Hepatocyte (in vitro differentiated cells): ENCODE measurements at places on chromosomes 2 and 18. TPM values are rescaled to one million over a fixed set of nuclear protein-coding genes. Genes with fewer than 3 reads are reported as not detected.

Gene TMEM17
- 3.6 and 4.3 TPM in 2 replicates for total RNA-seq

Gene IL36A
- not detected in 2 replicates for total RNA-seq

Gene ZNF804A
- total RNA-seq = 2.3 and 2.4 TPM in 2 replicates

Gene IL1R1
- total RNA-seq = 66.8 and 72.8 TPM in 2 replicates

Gene CROCC2
- total RNA-seq = 0.10 and 0.20 TPM in 2 replicates

Gene TEX44
- total RNA-seq = not detected in 2 replicates

DNA sequence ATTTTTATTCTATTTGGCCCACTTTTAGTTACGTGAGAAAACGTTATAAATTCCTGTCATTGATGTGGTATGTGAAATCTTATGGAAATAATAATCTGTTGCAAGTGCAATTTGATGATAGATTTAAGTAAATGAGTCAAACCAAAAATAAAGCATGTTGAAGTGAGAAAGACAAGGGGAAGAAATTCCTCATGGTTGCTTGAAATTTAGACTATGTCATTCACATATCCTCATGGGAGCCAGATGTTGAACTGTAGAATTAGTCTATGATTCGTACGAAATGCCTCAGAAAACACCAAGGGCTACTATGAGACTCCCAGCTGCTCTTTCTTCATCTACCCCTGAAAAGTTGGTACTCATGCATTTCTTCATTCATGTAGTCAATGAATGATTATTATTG, 55.7 kb downstream of the KLHL14 start:
- no peak overlapping the region for H3K27ac ChIP-seq
- DNase-seq = no peak
- H3K4me1 ChIP-seq = no peaks in the 10 kb centered on the region
- H3K4me3 ChIP-seq = no peak overlapping the region

- no peaks in the 10 kb centered on the region for H3K4me1 ChIP-seq
- DNase-seq = no peak
- H3K36me3 ChIP-seq = no peaks in the 10 kb centered on the region
- H3K4me3 ChIP-seq = no peak overlapping the region
- H3K27me3 ChIP-seq = no peaks in the 10 kb centered on the region
Measured at GRCh38 chr2:148590612-148591011, 53.9 kb upstream of the EPC2 start.

DNA sequence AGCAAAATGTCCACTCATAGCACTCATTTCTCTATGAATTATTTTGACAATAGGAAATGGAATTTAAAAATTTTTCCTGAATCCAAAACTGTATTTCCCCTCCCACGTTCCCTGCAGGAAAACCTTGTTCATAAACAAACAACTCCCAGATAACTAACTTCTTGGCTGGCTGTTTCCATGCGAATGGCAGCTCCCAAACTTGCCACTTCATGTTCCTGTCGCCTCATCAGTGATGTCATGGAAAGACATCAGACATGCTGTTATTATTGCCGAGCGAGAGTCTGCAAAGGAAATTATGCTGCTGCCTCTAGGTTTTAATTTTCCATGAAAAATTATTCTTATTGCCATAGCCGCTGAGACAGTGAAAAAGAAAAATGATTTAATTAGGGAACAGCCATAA, 117.0 kb upstream of the RIOK3 start:
- H3K27ac ChIP-seq = no peak overlapping the region
- no peaks in the 10 kb centered on the region for H3K27me3 ChIP-seq
- DNase-seq = no peak

GRCh38 chr18:44816477-44816876, 135.8 kb downstream of the SETBP1 start:
- peaks cover 5% of the 10 kb centered on the region for H3K4me1 ChIP-seq
- no peak overlapping the region for H3K4me3 ChIP-seq
- no peaks in the 10 kb centered on the region for H3K27me3 ChIP-seq
- H3K27ac ChIP-seq = no peak overlapping the region

DNA sequence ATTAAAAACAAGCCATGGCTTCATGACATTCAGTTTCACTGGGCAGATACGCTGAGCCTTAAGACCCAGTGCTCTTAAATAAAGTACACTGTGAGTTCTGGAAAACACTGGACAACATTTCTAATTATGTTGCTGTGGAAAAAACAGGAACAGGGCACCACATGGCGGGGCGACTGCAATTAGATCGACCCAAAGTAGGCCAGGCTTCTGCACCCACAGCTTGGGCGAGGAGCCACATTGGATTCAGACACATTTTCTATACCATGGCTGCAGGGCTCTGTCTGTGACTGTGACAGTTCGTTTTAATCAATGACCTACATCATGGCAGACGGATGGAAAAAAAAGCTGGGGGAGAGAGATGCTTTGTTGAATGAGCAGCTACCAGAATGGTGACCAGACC, 227.2 kb upstream of the HS6ST1 start:
- no peak for DNase-seq
- H3K4me1 ChIP-seq = no peaks in the 10 kb centered on the region
- no peaks in the 10 kb centered on the region for H3K36me3 ChIP-seq
- H3K4me3 ChIP-seq = no peak overlapping the region
- H3K27ac ChIP-seq = no peak overlapping the region
- H3K27me3 ChIP-seq = no peaks in the 10 kb centered on the region

DNA sequence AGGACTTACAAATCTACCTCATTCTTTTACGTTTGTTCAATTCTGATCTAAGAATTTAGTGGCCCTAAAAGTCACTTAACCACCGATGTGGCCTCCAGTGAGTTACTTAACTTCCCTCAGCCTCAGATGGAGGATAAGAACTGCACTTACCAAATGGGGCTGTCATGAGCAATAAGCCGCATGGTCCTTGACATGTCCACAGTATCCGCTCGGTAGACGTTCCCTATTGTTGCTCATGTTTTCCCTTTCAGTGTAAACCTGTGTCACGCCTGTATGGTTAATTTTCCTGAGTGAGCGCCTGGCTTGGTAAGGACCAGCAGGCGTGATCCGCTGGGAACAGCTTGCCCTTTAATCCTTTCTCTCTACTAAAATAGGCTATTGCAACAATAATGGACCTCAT, 20.3 kb downstream of the SEC11C start:
- no peaks in the 10 kb centered on the region for H3K4me1 ChIP-seq
- no peaks in the 10 kb centered on the region for H3K27me3 ChIP-seq
- H3K36me3 ChIP-seq = no peaks in the 10 kb centered on the region
- no peak for DNase-seq

GRCh38 chr2:72300147-72300684, 152.6 kb upstream of the CYP26B1 start:
- no peaks in the 10 kb centered on the region for H3K36me3 ChIP-seq
- H3K4me1 ChIP-seq = no peaks in the 10 kb centered on the region
- no peaks in the 10 kb centered on the region for H3K27me3 ChIP-seq

DNA sequence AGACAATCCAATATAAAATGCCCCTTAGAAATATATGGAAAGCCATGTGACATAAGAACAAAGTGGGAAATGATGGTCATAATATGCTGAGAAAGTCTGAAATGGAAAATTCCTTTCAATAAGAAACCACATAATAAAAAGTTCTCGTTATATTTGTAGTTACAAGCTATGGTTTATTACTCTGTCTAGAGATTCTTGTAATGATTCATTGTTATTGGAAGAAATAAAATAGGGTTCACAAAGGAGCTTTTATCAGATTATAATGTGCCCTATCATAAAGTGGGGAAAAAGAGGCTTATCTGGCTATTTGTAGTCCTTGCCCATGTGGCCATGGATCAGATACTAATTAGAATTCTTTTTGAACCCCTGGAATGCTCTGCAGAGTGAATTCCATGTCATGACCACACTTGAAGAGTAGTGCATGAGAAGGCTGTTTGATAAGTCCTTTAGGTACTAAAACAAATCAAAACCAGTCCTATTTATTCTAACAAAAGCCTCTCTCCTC, 420.7 kb upstream of the NRP2 start:
- peak overlapping the region; percentile 32 for H3K27ac ChIP-seq
- H3K4me3 ChIP-seq = no peak overlapping the region
- no peaks in the 10 kb centered on the region for H3K27me3 ChIP-seq
- no peak for DNase-seq
- H3K4me1 ChIP-seq = no peaks in the 10 kb centered on the region
- no peaks in the 10 kb centered on the region for H3K36me3 ChIP-seq

GRCh38 chr18:75067996-75068645, 140.8 kb downstream of the PTGR3 start:
- H3K27ac ChIP-seq = no peak overlapping the region
- no peaks in the 10 kb centered on the region for H3K36me3 ChIP-seq
- no peaks in the 10 kb centered on the region for H3K4me1 ChIP-seq
- DNase-seq = no peak
- H3K27me3 ChIP-seq = no peaks in the 10 kb centered on the region
- no peak overlapping the region for H3K4me3 ChIP-seq

DNA sequence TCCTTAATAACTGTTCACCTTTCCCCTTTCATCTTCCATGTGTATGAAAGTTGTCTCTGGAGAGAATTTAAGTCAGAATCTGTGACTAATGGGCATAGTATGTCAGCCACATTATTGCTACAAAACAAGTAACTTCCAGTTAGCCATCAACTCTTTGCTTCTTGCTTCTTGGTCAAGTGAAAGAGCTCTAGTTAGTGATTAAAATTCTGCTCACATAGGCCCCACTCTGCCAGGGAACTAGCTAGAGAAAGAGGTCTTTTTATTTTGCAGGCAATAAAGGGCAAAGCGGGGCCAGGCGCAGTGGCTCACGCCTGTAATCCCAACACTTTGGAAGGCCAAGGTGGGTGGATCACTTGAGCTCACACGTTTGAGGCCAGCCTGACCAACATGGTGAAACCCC, 64.6 kb downstream of the COLEC12 start:
- no peak overlapping the region for H3K4me3 ChIP-seq
- no peaks in the 10 kb centered on the region for H3K36me3 ChIP-seq
- H3K4me1 ChIP-seq = no peaks in the 10 kb centered on the region
- no peak overlapping the region for H3K27ac ChIP-seq

GRCh38 chr18:5103693-5104092, 93.4 kb downstream of the AKAIN1 start:
- H3K4me3 ChIP-seq = no peak overlapping the region
- H3K36me3 ChIP-seq = no peaks in the 10 kb centered on the region
- no peak overlapping the region for H3K27ac ChIP-seq
- no peaks in the 10 kb centered on the region for H3K27me3 ChIP-seq
- no peaks in the 10 kb centered on the region for H3K4me1 ChIP-seq
- DNase-seq = no peak

DNA sequence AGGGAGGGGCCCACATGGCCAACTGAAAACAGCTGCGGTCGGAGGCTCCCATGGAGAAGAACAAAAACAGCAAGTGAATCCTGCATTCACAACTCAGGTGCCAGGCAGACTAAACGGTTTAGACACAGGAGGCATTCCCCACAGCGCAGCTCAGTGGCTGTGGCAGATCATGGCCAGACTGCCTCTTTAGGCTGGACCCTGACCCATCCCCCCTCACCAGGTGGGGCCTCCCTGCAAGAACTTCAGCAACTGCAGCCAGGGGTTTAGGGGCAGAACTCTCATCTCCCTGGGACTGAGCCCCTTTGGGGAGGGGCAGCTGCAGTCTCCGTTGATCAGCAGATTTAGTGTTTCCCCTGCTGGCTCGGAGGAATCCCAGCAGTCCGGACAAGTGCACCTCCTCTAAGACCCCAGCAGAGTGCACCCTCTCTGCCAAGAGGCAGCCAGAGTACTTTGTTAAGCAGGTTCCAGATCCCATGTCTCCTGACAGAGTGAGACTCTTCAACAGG, 346.7 kb downstream of the SS18 start:
- DNase-seq = no peak
- H3K36me3 ChIP-seq = no peaks in the 10 kb centered on the region
- no peak overlapping the region for H3K27ac ChIP-seq
- no peak overlapping the region for H3K4me3 ChIP-seq
- no peaks in the 10 kb centered on the region for H3K4me1 ChIP-seq
- H3K27me3 ChIP-seq = no peaks in the 10 kb centered on the region

- no peak for DNase-seq
- no peak overlapping the region for H3K27ac ChIP-seq
- no peak overlapping the region for H3K4me3 ChIP-seq
- no peaks in the 10 kb centered on the region for H3K36me3 ChIP-seq
- H3K27me3 ChIP-seq = peaks cover 23% of the 10 kb centered on the region
Measured at GRCh38 chr18:25881149-25881548, 209.3 kb downstream of the SS18 start.

DNA sequence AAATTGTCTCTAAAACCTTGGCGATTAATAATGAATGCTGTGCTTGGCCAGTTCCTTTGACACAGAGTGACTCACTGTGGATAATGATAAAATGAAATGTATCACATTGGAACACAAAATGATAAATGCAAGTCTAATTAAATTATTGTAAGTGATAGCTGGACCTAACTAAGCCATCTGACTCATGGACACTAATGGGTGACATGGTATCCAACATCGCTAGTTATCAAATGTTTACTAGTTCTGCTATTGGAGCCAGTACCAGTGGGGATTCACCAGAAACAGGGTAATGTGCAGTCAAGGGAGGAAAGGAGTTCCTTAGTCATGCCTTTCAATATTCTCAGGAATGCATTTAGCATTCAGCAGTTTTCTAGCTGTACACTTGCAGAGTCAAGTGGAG, 736.3 kb upstream of the ACVR2A start:
- no peak overlapping the region for H3K4me3 ChIP-seq
- H3K36me3 ChIP-seq = no peaks in the 10 kb centered on the region
- H3K27ac ChIP-seq = no peak overlapping the region
- H3K4me1 ChIP-seq = no peaks in the 10 kb centered on the region
- no peaks in the 10 kb centered on the region for H3K27me3 ChIP-seq

- no peak overlapping the region for H3K27ac ChIP-seq
- no peak for DNase-seq
- H3K36me3 ChIP-seq = no peaks in the 10 kb centered on the region
- no peaks in the 10 kb centered on the region for H3K4me1 ChIP-seq
- no peak overlapping the region for H3K4me3 ChIP-seq
Measured at GRCh38 chr2:220835583-220835982, 736.5 kb downstream of the EPHA4 start.

DNA sequence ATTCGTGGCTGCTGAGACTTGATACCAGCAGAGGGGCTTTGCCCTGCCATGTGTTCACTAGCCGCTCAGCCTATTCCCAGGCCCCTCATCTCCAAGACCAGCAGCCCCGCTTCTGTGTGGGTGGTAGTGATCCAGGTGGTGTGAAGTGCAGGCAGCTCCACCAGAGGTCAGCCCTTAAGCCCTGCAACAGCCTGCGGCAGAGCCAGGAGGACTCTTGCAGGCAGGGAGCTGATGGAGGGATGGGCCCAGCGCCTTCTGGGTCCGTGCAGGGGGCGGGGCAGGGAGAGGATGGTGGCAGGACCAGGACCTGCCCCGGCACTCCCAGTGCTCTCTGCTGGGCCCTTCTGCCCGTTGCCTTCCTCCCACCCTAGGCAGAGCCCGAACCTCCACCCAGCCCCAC, 162.0 kb downstream of the SH3BP4 start:
- no peaks in the 10 kb centered on the region for H3K36me3 ChIP-seq
- no peaks in the 10 kb centered on the region for H3K4me1 ChIP-seq
- no peaks in the 10 kb centered on the region for H3K27me3 ChIP-seq
- DNase-seq = no peak
- H3K4me3 ChIP-seq = no peak overlapping the region

GRCh38 chr2:230220347-230220969, 674 bp upstream of the SP110 start:
- H3K27me3 ChIP-seq = no peaks in the 10 kb centered on the region
- peak overlapping the region; percentile 83 for H3K27ac ChIP-seq
- no peaks in the 10 kb centered on the region for H3K36me3 ChIP-seq
- DNase-seq = no peak
- peaks cover 5% of the 10 kb centered on the region for H3K4me1 ChIP-seq
- peak overlapping the region; percentile 61 for H3K4me3 ChIP-seq
